ENCODE measurements at places on chromosomes 13 and 19.

DNA sequence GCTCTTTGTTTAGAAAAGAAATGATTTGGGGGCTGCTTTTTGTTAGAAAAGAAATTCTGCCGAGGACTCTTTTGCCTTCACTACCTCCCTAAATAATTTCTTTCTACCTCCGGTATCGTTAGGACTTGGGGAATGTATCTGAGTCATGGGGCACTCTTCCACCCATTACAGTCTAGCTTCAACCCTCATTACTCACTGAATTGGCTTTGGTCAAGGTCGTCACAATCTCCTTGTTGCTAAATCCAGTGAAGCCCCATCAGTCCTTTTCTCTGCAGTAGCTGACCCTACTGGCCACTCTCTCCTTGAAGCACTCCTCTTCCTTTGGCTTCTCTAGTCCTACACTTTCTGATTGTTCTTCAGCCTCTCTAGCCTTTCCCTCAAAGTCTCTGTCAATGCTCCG lies 34.0 kb downstream of the WDR87 start:
- no peak for DNase-seq

DNA sequence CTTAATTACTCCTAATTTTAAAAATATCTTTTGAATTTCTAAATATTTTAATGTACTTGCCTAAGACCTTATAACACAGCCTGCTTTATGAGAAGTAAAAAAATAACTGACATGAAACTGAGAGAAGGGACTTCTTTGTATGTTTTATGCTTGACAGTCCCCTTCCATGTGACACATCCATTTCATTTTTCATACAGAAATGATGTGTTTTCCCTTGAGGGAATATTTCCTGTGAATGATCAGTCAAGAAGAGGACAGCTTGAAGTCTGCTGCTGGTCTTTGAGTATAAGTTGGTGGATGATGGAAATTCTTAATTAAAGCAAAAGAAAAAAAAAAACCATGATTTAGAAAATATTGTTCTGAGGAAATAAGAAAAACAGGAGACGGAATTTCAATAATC lies 230.4 kb upstream of the KLHL1 start:
- DNase-seq, result no peak

- no peak for DNase-seq
These were observed 5.3 kb downstream of the POLR2E start for GRCh38 chr19:1089891-1090290.

DNA sequence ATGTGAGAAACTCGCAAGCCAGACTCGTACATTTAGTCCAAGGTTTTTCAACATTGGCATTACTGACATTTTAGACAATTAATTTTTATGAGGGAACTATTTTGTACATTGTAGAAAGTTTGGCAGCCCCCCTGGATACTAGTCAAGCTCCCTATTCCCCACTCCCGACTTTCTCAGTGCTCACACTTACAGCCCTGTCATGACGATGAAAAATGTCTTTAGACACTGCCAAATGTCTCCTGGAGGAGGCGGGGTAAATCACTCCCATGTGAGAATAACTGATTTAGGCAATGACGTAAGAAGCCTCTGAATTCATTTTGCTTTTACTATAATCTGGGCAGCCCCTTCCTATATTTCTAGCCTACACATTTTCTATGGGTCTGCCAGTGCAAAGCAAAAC lies 535.8 kb upstream of the KLHL1 start:
- DNase-seq, result no peak

- no peak for DNase-seq
These were observed 8.6 kb upstream of the CDC16 start for GRCh38 chr13:114226088-114226487.

DNA sequence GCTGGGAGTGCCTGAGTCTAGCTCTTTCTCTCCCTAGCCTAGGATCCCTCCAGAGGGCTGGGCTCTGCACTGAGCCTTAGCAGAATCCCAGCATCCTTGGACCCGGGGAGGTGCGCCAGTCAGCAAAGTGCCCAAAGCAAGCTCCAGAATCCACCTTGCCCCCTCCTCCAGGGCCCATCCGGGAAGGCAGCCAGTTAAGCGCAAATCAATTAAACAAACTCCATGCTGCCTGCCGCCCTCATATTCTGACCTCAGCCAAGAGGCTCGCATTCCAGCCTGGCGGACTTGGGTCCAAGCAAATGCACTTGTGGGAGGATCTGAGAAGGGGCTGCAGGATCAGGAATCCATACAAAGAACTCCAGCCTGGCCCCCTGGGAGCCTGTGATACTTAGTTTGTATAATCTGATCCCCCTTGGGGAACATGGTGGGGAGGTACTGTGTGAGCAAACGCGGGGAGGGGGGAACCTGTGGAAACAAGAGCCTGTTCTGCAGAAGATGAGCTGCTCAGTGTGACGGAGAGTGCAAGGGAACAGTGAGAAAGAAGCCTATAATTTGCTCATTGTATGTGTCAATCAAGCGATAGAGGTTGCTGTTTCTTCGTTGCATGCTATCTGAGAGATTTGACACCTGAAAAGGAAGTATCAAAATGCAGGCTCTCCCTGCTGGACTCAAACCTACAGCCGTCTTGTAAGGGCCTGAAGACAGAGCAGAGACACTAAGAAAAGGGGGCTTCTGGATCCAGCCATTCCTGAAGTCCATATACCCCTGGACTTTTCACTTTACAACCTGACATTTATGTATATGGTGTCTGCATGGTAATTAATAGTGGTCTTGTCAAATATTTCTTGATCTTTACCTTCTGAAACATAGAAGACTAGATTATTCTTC lies 29.4 kb downstream of the ZNRF4 start:
- no peak for DNase-seq

Measured in stimulated activated CD4-positive, alpha-beta T cell treated with anti-CD3 and anti-CD28 coated beads, Interleukin-1b, Interleukin-23, amount 100 ng/mL, for 24 hours (primary cell).